Activated naive CD4-positive, alpha-beta T cell (primary cell): ENCODE measurements at places on chromosomes 7 and 10.

DNA sequence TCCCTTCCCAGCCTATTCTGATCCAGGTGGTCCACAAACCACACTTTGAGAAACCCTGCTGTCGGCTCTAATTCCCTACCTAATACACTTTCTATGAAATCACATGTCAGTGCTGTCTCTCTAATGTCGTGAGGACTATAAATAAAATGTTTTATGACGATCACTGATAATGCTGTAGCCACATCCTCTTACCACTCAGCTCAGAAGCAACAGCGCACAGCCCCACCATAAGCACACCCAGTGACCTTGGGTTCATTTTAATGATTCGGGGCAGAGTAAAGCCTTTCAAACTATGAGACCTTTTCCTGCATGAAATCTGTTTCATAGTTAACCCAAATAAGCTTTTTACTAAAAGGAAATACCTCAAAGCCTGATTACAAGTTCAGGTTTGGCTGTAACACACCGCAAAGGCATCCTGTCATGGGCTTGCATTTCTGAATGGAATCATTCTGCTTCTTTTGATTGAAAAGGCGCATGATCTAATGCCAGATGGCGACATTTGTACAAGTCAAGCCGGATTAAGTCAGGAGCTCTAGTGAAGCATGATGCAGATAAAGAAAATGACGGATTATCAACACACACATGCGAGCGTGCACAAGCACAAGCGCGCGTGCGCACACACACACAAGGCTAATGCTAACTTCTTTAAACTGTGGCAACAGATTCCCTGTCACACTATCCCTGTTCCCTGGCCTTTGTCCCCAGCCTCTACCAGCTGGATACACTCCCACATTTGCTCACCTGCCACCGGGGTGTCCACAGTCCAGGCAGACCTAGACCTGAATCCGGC, 180.5 kb upstream of the PDE1C start:
- DNase-seq, result no peak

- DNase-seq, result no peak
These were observed 36.8 kb downstream of the LMOD2 start for GRCh38 chr7:123692471-123692877.

GRCh38 chr7:10802011-10802410, 171.7 kb upstream of the PHF14 start:
- no peak for DNase-seq

GRCh38 chr7:145909991-145910513, 206.5 kb upstream of the CNTNAP2 start:
- no peak for DNase-seq

- no peak for DNase-seq
These were observed 304.6 kb downstream of the KLF6 start for GRCh38 chr10:3480281-3480989.

DNA sequence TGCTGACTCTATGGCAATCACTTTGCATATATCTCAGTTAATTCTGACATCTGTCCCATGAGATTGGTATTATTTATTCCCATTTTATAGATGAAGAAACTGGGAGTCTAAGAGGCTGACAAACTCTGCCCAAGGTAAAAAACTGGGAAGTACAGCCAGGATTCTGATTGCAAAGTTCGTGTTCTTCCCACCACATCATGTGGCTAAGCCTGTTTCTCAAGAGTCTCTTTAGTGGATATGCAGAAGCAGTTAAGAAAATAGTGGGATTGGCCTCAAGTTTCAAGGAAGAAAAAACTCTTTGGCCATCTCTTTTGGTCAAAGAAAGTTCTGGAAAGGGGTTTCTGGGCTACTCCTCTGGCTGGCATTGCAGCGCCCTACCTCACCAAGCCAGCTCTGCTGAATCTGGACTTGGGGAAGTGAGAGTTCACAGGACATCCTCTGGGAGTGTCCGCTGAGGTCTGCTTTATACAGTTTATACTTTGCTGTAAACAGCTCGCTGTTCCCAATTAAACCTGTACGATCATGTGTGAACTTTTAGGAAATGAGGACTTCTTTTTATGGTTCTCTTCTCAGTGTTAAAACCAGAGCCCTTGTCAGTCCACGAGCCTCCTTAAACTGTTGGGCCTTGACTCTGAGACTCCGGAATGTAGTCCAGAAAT, 12.2 kb upstream of the BMPR1A start:
- no peak for DNase-seq

- DNase-seq, result no peak
These were observed 24.5 kb upstream of the NCAPG2 start for GRCh38 chr7:158728911-158729645.

DNA sequence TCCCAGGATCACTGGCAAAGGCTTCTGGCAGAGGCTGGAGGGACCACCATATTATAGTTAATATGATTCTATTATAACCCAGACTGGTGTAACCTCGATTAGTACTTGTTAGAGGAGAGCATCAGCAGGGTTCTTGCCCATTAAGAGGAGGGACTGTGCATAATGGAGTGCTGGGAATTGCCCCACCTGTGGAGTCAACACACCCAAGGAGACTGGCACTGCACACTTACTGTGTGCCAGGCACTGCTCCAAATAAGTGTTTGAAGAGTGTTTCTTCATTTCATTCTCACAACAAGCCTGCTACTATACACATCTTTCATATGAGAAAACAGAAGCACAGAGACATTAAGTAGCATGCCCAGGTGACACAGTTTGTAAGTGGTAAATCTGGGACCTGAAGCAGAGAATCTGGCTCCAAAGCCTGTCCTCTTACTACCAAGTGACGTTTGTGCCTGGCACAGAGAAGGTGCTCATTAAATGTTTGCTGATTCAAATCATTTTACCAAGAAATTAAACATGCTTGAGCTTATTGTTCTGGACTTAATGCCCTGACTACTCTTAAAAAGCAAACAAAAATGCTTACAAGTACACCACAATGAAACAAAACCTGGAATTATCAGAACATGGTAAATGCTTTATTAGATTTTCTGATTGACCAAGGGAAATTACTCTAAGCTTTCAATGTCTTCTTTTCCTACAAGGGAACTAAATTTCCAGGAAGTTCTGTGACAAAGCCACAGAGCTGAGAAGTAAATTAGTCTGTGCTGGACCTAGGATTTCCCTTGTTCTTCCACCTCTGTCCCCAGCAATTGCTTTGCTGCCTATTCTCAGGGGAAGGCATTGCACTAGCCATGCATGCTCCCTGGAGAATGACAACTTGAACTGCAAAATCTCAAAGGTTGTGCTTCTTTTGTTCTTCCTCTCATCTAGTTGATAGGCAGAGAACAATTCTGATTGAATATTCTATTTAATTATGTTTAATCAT, 809 bp downstream of the SLC13A1 start:
- no peak for DNase-seq

GRCh38 chr10:108327706-108328105, 1163.2 kb upstream of the SORCS1 start:
- DNase-seq, result no peak

- no peak for DNase-seq
These were observed 73.3 kb downstream of the DNAH11 start for GRCh38 chr7:21616091-21616490.

DNA sequence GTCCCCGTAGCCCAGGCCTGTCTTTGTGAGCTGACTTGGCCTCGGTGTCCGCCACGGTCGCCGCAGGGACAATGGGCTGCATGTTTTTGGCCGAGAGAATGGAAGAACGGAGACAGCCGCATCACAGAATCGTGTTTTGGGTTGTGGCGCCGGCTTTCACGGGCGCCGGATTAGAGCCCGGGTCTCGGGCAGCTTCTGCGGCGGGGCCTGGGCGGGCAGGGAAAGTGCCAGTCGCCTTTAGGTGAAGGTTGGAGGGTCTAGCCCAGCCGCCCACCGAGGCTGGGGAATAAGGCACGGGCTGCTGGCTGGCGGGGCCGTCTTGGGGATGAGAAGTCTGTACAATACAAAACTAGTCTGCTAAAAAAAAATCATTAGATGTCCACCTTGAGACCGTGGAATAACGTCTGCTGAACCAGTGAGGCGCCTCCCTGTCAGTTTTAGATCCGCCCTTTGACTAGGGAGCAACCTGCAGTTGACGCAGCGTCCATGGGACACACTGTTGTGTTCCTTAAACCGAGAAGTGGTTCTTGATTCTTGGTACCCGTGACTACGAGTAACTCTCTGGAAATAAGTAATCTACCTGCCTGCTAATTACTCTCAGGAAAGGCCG, 577 bp downstream of the DNAJB9 start:
- DNase-seq, result peak; percentile 49

DNA sequence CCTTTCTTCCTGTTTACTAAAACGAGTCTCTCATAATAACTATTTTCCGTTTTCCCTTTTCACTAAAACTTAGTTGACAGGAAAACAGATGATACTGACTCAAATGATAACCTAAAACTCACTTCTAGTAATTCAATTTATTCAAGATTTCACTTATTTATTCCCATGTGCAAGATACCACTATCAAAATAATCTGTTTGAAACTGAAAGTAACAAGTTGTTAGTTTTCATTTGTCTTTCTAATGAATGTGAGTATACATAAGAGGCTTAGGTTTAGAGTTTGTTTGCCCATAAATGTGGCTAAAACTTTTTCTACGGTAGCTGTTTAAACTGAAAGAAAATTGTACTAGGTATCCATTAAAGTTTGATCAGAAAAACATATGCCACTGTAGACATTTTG, 314.9 kb upstream of the STEAP1 start:
- no peak for DNase-seq

GRCh38 chr10:113305871-113306270, 247.0 kb upstream of the HABP2 start:
- DNase-seq, result no peak

GRCh38 chr7:95917634-95918033, 145.3 kb downstream of the DYNC1I1 start:
- no peak for DNase-seq

DNA sequence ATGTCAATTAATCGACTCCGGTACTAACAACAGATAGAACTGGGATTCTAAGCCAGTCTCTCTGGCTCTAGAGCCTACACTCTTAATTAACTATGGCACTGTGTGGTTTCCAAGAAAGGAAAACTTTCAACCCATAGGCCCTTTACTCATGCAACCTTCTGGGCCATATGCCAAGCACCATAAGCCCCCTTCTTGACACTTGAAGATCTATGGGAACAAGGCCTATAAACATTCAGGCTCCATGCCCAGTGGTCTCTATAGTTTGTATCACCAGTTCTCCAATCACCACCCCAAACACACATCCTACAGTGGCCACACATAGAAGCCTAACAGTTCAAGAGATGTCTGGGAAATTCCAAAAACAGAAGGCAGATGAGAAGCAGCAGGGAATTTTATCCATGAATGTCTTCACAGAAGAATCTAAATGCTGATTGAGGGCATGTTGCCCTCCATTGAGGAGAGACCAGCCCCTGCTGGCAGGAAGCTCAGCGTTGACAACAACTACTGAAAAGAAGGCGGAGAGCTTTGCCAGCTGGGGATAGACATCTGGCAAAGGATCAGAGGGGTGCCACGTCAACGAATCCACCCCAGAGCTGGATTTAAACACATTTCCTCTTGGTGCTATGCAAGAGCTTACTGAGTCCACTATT, 64.4 kb downstream of the GRM3 start:
- no peak for DNase-seq

GRCh38 chr10:131010965-131011575, 300.5 kb downstream of the TCERG1L start:
- no peak for DNase-seq

GRCh38 chr7:120836556-120837115, 21.3 kb downstream of the TSPAN12 start:
- no peak for DNase-seq

DNA sequence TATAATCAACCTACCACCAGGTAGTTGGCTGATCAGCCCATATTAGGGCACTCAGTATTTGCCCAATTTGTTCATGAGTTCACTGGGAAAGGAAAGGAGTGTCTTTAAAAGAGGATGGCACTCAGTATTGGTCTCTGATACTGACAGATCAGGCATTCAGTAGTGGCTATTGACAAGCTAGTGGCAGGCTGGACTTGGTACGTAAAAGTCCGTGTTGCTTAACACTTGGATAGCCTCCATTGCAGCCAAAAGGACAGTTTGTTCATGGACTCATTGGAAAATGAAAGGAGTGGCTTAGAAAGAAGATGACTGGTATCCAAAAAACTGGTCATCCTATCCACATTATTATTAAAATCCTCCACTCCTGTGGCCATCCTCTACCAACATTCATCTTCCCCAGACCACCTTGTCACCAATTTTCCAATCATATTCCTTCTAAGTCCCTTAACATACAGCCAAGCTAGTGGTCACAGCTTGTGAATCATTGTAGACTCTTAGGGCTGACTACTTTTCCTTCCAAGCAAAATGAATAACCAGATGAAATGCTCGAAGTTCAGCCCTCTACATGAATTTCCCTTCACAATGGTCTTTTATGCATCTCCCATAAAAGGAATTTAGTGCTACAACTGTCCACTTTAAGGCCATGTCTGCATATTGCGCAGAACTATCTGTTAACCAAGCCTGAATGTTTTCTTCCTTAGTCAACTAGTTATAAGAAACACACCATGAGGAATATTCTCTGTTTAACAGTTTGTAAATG, 78.6 kb upstream of the MAGI2 start:
- no peak for DNase-seq

GRCh38 chr10:3836222-3836820, 51.3 kb upstream of the KLF6 start:
- DNase-seq, result no peak

GRCh38 chr10:103287992-103288391, 11.1 kb downstream of the INA start:
- no peak for DNase-seq

GRCh38 chr10:130761032-130761575, 550.4 kb downstream of the TCERG1L start:
- DNase-seq, result no peak

- no peak for DNase-seq
These were observed 101.3 kb downstream of the HIF1AN start for GRCh38 chr10:100636848-100637553.

DNA sequence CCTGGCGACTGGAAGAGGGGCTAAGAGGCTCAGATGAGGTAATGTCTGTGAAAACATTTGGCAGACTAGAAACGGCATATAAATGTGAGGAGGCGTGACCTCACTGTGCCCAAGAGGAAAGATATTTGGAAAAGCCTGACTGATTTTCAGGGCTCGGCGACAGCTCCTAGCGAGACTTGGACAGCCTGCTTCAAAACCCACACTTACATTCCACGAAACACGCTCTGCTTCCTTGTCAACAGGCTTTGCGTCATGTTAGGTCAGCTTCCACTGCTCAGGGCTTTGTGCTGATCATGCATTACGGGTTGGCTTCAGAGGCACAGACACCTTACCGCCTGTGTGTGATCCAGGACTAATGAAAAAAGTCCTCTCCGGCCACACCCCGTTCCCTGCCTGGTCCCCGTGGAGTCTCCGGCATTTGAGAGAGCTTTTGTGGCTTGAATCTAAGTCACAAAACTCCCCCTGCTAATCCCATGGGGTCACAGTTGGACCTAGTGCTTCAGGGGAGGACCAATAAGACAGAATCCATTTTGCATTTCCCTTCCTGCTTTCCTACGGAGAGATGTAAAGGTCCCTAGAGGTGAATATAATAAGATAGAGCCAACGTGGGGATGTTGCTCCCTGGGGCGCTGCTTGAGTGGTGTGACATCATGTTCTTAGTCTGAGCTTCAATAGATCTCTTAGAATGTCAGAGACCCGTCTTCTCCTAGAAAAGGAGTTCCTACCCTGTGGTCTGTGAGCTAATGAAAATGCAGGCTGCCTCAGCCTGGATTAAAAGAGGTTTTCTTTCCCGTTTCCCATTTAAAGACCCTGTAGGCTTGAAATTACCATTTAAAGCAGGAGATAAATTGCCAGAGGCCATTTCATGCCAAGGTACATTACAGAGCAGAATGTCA, 25.5 kb downstream of the FGFBP3 start:
- no peak for DNase-seq

GRCh38 chr10:132593900-132594876, 56.6 kb downstream of the INPP5A start:
- no peak for DNase-seq

GRCh38 chr7:24334012-24334411, 50.0 kb downstream of the NPY start:
- DNase-seq, result no peak
